ENCODE measurements at places on chromosomes 13 and 19.

DNA sequence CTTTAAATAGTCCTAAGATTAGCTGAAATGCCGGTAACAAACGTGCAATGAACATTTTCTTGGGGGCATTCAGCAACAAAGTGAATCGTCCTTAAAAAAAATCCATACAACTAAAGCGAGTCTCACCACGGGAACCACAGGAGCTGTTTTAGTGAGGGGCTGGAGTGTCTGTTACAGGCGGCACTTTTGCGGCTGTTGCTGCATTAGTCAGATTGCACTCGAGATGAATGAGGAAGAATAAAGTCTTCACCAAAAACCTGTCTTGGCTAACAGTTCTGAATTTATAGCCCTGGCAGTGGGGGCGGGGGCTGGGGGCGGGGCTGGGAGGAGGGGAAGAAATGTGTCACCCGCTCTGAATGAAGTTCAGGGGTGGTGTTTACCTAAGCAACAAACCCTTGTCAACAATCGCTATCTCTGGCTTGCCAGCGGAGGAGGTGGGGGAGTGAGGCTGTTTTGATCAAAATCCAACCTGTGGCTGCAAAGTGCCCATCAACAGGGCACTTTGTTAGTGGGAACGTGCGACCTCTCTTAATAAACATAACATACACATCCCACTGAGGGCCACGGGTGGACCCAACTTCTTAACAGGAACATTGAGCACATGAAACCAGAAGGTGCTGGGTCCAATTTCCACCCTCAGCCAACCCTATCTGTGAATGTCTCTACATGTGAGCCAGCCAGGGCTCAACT, 44.5 kb downstream of the RFX2 start:
- peak; percentile 45 for DNase-seq

DNA sequence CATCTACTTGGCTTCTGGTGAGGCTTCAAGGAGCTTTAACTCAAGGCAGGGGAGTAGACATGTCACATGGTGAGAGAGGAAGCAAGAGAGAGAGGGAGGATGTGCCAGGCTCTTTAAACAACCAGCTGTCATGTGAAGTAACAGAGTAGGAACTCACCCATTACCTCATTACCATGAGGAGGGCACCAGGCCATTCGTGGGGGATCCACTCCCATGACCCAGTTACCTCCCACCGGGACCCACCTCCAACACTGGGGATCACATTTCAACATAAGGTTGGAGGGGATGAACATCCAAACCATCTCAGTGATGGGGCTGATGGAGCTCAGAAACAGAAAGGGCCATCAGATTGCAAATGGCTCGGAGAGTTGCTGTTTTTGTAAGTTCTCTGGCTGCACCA, 12.9 kb downstream of the VSTM2B start:
- DNase-seq = no peak

- DNase-seq = no peak
These were observed 50.3 kb downstream of the POLR1D start for GRCh38 chr13:27672025-27672424.

DNA sequence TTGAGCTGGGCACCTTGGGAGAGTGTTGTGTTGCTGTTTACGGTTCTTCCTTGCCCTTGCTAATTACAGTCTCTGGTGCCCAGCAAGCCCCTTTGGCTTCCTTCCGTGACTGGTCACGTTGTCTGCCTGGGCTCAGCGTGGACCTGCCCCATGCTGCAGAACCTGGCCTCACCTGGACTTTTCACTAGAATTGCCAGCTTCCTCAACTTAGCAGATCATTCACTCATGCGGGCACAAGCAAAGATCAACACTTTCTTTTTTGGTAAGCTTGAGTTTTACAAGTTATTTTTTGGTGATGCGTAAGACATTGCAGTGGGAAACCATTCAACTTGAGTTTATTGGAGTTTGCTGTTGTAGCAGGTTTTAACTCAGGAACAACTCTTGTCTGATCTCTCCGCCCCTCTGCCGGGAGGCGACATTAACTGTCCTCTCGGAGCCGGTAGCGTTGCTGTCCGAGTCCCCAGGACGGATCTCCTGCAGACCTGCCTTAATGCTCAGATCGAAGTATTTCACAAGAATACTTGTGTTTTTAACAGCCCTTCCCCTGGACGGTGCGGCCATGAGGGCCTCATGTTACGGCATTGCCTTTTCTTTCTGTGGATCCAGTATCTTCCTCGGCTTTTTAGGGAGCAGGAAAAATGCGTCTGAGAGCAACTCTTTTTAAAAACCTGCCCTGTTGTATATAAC, 15.7 kb upstream of the TEX29 start:
- DNase-seq = no peak

GRCh38 chr19:512547-513365, 5.5 kb downstream of the TPGS1 start:
- no peak for DNase-seq

- peak; percentile 27 for DNase-seq
These were observed 146.7 kb upstream of the FNDC3A start for GRCh38 chr13:48828962-48829411.

DNA sequence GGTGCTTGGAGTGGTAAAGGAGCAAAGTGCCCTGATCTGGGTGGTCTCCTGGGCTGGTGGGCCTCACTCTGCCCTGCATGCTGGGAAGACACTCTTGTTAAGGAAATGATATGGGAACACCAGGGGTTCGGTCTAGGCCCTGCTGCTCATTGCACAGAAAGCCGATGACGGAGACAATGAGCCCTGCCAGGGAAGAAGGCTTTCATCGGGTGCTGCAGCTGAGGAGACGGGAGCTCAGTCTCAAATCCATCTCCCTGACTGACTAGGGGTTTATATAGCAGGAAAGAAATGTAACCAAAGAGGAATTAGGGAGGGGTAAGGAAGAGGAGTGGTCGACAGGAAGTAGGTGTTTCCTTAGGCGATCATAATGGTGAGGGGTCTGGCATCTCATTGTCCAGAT, 253.4 kb downstream of the TEX29 start:
- DNase-seq = no peak

DNA sequence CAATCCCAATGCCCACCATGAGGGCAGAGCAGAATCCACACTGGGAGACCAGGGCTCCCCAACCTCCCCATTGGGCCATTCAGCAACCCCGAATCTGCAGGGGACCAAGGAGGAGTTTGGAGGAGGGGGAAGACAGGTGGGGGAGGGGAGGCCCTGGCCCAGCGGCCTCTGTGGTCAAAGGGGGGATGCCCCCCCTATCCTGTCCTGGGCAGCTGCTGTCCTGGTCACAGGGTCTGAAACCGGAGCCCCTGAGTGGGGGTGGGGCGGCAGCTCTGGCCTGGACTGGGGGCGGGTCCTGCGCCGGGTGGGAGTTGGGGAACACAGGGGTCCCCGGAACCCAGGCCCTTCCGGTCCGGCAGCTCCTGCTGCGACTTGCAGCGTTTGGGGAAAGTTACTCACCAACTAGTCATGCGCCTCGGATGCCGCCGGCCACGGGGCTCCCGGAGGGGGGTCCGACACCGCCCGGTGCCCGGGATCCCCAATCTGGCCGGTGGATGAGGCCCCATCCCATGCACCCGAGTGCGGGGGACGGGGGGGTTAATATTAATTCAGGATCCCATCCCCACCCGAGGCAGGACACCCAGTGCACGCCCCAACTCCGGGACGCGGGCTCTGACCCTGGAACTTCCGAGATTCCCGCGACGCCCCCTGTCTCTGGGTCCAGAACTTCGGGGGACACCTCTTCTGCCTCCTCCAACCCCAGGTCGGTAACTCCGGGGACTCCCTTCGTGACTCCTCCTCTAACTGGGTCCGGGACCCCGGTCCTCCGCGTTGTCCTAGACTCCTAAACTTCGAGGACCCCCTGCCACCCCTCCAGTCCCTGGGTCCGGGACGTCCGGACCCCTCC, 872 bp downstream of the HOMER3 start:
- no peak for DNase-seq

- DNase-seq = no peak
These were observed 22.2 kb upstream of the ERVV-1 start for GRCh38 chr19:52991484-52991883.

Measured in activated CD4-positive, alpha-beta T cell treated with anti-CD3 and anti-CD28 coated beads, Interleukin-2, Interleukin-4, amounts not matched to agents 100 ng/mL and 50 ng/mL, durations not matched to agents 16 hours and 8 hours (primary cell).